ENCODE measurements at places on chromosomes 16 and 17.

GRCh38 chr16:15879255-15879811 lies 9.1 kb downstream of the CEP20 start:
- no peak for DNase-seq

DNA sequence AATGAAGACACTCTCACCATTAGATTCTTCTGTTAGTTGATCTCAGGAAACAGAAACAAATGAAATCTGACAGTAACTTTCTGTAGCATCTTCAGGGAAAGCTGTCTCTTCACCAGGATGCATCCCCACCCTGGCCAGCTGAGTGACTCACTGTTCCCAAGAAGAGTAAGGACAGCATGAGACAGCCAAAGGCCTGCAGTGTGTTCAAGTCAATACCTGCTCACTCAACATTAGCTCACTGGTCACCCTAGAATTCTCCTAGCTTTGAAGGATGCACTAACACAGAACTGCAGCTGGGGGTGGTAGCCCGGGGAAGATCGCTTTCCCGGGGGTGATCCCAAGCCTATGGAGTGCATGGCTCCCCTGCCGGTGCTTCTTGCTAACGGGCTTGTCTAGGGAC lies 28.2 kb upstream of the CLEC18B start:
- DNase-seq, result no peak

- DNase-seq, result no peak
Observed at GRCh38 chr17:82092995-82093751, 4.9 kb downstream of the FASN start.

GRCh38 chr17:81390873-81391255 lies 4.4 kb upstream of the BAHCC1 start:
- DNase-seq, result no peak

GRCh38 chr16:77705351-77705750 lies 17.0 kb upstream of the NUDT7 start:
- no peak for DNase-seq

DNA sequence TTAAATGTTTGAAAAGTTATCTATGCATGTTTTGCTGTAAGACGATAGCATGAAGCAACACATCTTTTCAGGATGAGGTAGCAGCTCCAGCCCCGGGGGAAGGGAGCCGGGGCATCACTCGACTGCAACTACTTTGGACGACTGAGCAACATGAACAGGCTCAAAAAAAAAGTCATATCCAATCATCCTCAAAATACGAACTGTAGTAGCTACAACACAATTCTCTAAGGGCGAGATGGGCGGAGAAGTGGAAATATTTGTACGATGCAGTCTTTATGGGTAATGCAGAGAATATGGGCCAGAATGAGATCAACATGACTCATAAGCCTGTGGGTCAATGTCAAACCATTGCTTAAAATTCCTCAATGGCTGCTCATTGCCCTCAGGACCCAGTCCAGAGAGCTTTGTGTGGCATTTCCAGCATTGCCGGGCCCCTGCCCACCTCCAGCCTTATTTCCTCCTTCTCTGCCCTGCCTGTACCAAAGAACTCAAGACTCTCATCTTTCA lies 17.7 kb upstream of the SMURF2 start:
- DNase-seq, result no peak

DNA sequence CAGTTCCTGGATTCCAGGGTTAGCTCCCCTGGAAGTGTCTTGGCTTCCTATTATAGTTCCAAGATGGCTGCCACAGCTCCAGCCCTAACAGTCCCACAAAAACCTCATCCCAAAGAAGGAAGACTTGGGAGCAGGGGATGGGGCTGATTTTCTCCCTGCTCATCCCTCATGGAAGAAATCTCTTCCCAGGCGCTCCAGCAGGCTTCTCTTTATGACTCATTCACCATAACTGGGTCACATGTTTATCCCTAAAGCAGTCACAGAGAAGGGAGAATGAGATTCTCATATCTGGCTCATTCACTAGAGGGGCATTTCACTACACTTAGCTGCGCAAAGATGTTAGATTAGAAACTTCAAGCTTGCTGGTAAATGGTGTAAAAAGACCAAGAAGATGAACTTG lies 206.5 kb upstream of the IRX3 start:
- no peak for DNase-seq

DNA sequence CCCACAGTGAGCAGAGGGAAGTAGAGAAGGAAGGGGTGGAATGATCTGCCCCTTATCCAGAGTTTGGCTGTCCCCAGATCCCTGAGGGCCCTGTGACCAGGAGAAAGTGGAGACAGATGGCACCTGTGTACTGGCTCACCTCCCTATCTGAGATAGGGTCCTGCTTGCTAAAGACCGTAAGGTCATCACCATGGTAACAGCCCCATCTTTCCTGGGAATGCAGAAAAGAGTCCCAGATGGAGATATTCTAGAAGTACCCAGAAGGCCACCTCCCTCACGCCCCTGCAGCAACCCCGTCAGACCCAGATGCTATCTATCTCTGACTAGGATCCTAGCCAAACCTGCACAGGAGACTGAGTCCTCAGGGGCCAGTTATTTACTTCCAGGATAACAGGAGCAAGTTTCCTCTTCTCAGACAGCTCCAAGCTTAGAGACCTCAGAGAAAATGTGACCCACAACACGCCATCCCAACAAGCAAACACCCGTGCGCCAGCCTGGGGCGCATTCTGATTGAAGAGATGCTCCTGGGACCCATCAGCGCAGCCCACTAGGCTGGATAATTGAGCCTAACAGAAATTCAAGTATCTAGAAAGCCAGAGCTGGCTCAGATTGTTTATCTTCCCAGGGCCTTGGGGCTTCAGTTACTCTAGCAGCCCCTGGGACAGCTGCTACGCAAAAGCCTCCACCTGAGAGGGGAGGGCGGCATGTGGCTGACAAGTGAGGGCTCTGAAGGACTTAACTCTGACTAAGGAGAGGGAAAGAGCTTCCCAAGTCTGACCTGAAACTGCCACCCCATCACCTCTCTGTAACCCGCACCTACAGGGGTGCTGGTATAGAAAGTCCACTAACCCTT lies 1.9 kb downstream of the ORMDL3 start:
- no peak for DNase-seq
